ENCODE measurements at places on chromosomes 3 and 15.

GRCh38 chr3:139358841-139359562 lies 15.2 kb downstream of the MRPS22 start:
- DNase-seq: peak; percentile 55

DNA sequence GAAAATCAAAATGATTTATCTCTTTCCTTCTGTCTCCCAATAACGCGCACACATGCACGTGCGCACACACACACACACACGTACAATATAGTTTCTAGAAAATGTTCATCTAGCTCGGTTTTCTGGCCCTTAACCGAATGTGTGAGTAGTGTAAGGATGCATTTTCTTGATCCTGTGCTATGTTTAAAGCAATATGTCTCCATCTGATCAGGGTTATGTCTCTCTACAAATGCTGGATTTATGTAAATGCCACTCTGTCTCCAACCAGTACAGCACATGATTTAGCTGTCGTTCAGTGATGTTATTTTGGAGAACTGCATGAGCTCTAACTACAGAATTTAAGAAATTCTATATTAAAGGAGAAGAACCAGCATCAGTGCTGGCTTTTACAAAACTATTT lies 198.0 kb downstream of the TJP1 start:
- no peak for DNase-seq

- no peak for DNase-seq
Measured at GRCh38 chr15:31843426-31844055, 186.8 kb upstream of the CHRNA7 start.

DNA sequence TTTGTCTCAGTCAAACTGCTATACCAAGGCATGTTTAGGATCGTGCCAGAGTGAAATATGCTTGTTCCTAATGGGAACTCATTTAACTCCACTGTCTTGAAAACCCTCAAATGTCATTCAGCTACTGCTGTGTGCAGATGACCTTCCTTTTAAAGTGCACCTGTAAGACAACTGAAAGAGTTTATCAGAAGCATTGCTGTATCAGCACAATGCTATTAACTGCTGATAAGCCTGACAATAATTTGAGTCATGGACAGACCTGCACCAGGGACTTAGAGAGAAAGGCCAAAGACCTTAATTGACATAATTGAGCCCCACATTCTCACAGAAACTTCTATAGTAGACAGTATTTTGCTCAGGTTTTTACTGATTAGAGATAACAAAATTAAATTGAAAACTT lies 557.9 kb downstream of the DIPK2A start:
- no peak for DNase-seq

- DNase-seq: no peak
Measured at GRCh38 chr15:98433346-98433745, 215.0 kb upstream of the IGF1R start.

DNA sequence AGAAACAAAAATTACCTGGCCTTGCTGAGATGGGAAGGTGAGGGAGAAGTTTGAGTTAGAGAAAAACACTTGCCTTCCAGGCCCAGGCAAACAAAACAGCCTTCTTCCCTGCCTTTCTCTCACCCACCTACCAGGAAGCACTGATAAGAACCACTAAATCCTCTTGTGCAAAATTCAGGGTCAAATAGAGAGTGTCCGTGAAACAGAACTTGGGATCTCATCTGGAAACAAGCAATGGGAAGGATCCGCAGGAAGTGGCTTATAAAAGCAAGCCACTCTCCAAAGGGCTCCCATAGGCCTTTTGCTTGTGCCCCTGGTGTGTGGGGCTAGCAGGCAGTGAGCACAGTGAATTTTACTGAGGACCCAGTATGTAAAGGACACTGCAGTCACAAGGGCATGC lies 11.0 kb downstream of the ADAMTS9 start:
- DNase-seq: no peak

- peak; percentile 46 for DNase-seq
Measured at GRCh38 chr3:143970773-143971358, 757 bp upstream of the DIPK2A start.

GRCh38 chr3:144148356-144148755 lies 176.7 kb downstream of the DIPK2A start:
- no peak for DNase-seq

DNA sequence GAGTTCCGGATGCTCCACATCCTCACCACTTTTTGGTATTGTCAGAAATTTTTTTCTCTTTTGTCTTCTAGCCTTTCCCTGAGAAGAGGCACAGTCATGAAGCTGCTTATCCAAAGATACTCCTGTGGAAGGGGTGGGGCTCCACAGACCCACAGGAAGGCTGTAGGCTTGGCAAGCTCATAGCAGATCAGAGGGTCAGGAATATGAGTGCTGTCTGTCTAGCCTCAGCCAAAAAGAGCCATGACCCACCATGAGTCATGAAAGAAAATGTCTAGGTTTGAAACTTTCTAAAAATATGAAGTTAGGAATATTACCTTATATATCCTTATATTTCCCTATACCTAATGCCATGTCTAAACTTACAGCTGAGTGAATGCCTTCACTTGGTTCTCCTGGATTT lies 118.2 kb upstream of the THBS1 start:
- DNase-seq: no peak

DNA sequence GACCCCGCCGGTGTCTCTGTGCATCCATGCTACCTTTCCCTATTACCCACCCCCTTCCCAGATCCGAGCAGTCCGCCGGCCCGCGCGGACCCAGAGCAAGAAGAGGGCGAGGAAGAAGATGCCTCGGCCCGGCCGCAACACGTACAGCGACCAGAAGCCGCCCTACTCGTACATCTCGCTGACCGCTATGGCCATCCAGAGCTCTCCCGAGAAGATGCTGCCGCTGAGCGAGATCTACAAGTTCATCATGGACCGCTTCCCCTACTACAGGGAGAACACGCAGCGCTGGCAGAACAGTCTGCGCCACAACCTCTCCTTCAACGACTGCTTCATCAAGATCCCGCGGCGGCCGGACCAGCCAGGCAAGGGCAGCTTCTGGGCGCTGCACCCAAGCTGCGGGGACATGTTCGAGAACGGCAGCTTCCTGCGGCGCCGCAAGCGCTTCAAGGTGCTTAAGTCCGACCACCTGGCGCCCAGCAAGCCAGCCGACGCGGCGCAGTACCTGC lies 788 bp downstream of the FOXB1 start:
- DNase-seq: no peak

DNA sequence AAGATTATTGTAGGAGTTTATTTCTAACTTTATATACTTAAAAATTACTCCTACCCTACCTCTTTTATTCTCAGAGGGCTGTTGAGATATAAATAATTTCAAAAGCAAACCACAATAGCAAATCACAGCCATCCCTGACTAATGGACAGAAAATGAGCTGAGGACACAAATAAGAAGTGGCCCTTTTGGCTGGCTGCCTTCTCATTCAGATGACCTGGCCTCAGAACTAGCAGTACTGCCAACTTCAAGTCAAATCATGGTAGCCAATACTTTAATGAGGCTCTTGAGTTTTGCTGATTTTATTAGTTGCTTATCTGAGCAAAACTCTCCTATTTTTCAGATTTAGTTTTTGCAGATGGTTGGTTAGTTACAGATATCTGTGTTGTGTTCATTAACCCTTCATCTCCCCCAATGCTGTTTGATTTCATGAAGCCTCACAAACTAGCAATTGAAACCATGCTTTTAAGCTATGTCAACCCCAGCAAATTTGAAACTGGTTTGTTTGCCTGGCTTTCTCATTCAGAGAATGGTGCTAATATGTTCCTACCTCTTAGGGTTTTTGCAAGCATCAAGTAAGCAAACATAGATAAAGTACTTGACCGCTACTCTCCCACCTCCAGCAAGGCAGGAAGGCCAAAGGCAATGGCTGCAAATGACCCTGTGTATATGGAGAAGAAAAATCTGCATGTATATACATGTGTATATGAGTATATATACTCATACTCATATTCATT lies 73.4 kb upstream of the HACD2 start:
- DNase-seq: peak; percentile 53

DNA sequence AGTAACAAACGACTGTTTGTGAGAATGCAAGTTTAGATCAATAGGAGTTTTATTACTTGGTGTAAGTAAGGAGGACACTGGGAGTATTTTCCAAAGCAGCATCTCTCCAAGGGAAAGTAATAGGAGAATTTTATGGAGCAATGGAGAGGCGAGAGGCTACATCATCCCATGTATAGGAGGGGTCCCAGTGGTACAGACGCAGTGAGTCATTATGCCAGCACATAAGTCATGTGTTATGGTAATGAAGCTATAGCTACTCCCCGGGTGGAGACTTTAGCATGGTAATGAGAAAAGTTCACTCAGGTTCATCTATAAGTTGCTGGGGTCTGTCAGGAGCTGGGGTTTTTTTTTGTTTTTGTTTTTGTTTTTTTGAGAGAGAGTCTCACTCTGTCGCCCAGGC lies 29.5 kb upstream of the ZNF445 start:
- DNase-seq: no peak

DNA sequence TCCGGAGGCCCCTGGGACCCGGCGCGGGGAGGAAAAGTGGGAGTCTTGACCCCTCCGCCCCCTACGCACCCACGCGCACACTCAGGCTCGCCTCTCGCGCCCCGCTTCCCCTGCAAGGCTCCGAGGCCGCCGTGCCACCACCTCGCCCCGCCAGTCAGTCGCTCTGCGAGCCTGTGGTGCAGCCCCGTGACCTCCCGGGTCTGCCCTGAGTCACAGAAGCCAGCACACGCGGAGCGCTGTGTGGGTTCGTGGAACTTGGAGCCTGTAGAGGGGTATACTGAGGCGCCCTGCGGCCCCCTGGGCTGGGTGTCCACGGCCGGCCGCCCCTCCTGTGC lies 380 bp upstream of the ALS2CL start:
- no peak for DNase-seq

GRCh38 chr3:2041931-2042330 lies 56.7 kb upstream of the CNTN4 start:
- no peak for DNase-seq

DNA sequence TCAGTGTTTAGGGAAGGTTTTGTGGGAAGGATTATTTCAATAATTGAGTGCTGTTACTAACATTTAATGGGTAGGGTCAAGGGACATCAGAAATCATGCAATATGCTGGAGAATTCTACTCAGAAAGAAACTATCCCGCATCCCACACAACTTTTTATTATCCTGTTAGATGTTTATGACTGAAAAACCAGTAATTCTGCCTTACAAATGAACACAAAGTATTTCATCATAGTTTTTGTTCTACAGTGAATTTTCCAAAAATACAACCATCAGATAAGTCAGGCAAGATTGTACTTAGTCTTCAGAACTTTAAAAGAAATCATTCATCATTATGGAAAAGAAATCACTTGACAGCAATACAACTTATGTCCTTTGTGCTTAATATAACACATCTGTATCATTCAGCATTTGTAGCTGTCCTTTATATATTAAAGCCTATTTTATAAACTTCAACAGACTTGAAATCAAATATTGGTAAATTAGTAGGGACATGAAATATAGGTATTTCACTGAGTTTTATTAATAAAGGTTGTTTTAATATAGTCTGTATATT lies 61.9 kb downstream of the TRPM7 start:
- no peak for DNase-seq

GRCh38 chr3:71991046-71991445 lies 206.1 kb upstream of the PROK2 start:
- DNase-seq: no peak

DNA sequence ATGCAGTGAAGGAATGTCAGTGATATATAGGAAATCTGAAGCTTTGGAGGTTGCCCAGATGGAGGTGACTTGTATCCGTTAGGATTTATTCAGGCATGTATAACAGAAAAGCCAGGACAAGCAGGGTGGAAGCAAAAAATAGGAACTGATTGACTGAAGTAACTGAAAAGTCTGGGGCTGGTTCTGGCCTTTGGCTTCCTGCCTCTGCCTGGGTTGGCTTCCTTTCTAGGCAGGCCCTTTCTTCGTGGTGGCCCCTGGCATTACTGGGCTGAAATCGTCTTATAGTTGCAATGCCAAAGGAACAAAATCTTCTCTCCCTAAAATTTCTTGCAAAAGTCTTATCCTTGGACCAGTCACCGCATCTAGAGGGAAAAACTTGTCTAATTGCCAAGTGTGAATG lies 386.1 kb downstream of the PTPRG start:
- no peak for DNase-seq

DNA sequence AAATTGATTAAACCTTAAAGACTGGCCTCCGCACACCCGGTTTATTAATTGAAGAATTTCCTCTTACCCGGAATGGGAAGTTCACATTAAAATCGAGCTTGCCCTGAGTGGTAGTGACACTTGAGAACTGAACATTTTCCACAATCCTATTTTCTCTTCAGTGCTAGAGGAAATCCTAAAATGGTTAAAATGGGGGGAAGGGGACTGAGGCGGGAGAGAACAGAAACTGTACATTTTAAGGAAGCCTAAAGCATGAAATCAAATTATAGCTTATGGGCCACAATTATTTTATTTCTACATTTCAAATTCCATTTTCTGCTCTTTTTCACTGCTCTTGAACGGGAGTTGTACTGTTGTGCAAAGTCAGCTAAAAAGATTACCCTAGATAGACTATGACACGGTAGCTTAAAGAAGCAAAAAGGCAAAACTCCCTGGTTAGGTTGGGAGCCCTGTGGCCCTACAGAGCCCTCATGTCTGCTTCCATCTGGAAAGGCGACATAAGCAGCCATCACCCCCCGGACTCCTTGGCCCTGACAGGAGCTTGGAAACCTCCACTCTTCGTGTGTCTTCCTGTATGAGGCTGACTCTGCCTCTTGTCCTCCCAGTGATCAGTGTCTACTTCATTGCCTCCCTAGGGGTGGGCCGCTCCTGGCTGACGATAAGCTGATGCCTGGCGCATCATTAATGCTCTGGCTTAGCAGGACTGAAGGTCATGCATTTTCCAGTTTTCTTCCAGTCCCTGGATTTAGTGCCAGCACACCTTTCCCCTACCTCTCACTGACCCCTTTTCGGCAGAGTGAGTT lies 79.3 kb downstream of the EEFSEC start:
- no peak for DNase-seq

- no peak for DNase-seq
Measured at GRCh38 chr3:181623924-181624694, 87.6 kb upstream of the SOX2 start.

DNA sequence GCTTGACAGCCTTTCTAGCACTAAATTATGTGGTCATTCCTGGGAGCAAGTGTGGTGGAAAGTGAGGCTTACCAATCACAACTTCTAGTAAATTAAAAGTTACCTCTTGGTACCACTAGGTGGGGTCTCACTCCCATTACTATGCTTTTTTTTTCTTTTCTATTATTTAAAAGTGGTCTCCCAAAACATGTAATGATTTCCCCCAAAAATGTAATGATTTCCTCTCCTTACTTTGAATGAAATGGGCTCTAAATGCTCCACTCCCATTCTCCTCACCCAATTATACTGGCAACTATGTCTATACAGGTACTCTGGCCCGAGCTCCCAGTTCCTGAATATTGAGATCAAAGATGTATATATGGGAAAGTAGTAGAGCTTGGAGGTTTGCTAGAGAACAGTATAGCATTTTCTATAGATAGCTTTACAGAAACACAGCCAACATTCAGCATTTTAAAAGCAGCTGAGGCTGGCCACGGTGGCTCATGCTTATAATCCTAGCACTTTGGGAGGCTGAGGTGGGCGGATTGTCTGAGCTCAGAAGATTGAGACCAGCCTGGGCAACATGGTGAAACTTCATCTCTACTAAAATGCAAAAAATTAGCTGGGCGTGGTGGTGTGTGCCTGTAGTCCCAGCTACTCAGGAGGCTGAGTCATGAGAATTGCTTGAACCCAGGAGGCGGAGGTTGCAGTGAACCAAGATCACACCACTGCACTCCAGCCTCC lies 70.9 kb downstream of the DCUN1D1 start:
- no peak for DNase-seq

Data from NCI-H2029 (cell line).